ENCODE measurements at places on chromosomes 3 and 15. TPM values are rescaled to one million over a fixed set of nuclear protein-coding genes. Genes with fewer than 3 reads are reported as not detected.

Gene GASK1A
- 7.4 TPM for total RNA-seq

Gene SYNPR
- total RNA-seq: 0.28 TPM

Gene MUSTN1
- total RNA-seq: 1.8 TPM

Gene TGM4
- 2.2 TPM for total RNA-seq

Gene PLCB2
- total RNA-seq: 24.9 TPM

Gene TNFSF10
- 88.9 TPM for total RNA-seq

Gene ADAMTS7
- total RNA-seq: 10.4 TPM

Gene A4GNT
- total RNA-seq: not detected

DNA sequence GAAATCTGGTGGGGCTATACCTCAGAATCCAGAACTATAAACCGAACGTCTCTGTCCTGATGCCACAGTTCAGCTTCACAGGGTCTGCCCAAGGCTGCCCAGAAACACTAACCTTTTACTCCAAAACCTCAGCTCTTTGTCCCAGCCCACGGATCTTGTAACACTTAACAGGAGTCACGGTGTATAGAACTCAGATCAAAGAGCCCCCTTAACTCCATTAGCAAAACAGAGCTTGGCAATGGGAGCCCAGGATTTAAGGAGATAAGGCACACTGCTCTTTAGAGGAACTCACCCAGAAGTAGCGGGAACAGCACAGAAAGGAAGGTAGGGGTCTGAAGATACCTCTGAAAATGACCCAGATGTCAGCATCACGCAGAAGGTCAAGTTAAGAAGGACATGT is 68.8 kb upstream of the SOX14 start:
- no peaks in the 10 kb centered on the region for H3K4me1 ChIP-seq
- no peak for DNase-seq
- H3K27me3 ChIP-seq: no peaks in the 10 kb centered on the region
- no peaks in the 10 kb centered on the region for H3K36me3 ChIP-seq

DNA sequence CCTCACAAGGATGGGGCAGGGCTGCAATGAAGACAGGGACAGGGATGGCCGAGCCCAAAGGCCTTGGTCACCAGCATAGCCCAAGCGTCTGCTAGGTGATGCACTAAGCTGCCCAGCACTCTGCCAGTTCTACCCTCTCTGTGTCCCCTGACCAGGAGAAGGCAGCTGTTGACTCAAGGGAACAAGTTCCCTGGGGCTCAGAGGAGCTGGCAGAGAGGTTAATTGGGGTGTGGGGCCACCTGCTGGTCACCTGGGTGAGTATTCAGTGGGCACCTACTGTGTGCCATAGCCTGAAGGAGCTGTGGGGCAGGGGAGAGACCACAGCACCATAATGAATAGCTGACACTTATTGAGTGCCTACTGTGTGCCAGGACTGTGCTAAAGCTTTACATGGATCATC is 22.0 kb upstream of the DOCK3 start:
- no peaks in the 10 kb centered on the region for H3K27me3 ChIP-seq
- H3K4me1 ChIP-seq: peaks cover 23% of the 10 kb centered on the region
- no peak overlapping the region for H3K4me3 ChIP-seq
- peaks cover 4% of the 10 kb centered on the region for H3K36me3 ChIP-seq
- DNase-seq: no peak

DNA sequence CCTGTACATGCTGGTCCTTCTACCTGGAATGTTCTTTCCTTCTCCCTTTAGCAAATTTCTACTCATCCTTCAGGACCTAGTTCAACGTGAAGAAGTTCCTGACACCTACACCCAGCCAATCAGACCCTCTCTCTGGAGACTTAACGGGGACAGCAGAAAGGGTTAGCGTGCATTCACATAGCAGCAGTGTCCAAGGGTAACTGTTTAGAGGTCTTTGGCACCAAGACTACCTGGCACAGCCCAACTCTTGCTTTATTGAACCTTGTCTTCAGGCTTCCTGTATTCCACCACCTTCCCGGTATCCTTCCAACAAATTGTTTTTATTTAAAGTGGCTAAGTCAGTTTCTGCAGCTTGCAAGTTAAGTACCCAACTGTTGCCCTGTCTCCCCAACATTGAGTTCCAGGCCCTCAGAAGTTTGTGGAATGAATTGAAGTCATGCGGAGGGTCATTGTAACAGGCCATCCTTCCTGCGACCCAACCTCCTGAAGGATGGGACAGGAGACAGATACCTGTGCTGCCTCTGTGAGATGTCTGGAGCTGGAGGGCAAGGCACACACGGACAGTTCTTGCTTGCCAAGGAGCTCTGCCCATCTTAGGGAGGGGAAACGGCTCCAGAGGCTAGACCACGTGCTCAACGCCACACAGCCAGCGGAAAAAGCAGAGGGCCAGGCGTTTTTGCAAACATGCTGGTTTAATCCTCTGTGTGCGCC is 14.4 kb upstream of the WNT7A start:
- no peak overlapping the region for H3K27ac ChIP-seq
- H3K27me3 ChIP-seq: no peaks in the 10 kb centered on the region
- H3K4me3 ChIP-seq: no peak overlapping the region

- H3K36me3 ChIP-seq: no peaks in the 10 kb centered on the region
- H3K4me3 ChIP-seq: no peak overlapping the region
- no peaks in the 10 kb centered on the region for H3K4me1 ChIP-seq
- no peaks in the 10 kb centered on the region for H3K27me3 ChIP-seq
These were observed 18.4 kb upstream of the BUB1B start for GRCh38 chr15:40142428-40142827.

GRCh38 chr15:29601811-29602210 is 220.5 kb downstream of the TJP1 start:
- no peaks in the 10 kb centered on the region for H3K36me3 ChIP-seq
- H3K27me3 ChIP-seq: no peaks in the 10 kb centered on the region
- no peaks in the 10 kb centered on the region for H3K4me1 ChIP-seq

DNA sequence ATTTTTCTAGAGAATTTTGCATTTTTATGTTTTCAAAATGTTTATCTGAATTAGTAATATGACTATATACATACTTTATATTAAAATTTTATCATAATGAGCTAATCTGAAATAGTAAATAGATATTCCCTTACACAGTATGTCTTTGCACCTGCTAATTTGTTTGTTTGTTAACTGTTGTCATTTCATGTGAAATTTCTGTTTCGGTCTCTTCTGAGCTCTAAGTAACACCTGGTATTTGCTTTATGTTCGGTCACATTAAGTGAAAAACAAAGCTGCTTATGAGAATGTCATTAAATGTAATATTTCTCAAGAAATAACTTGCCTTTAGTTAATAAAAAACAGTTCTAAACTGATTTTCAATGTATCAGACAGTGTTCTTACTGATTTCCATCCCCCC is 61.1 kb downstream of the FNDC3B start:
- H3K27ac ChIP-seq: no peak overlapping the region
- H3K36me3 ChIP-seq: no peaks in the 10 kb centered on the region
- peaks cover 11% of the 10 kb centered on the region for H3K4me1 ChIP-seq
- no peaks in the 10 kb centered on the region for H3K27me3 ChIP-seq
- no peak for DNase-seq
- H3K4me3 ChIP-seq: no peak overlapping the region

- no peak overlapping the region for H3K4me3 ChIP-seq
- H3K27me3 ChIP-seq: no peaks in the 10 kb centered on the region
- H3K36me3 ChIP-seq: no peaks in the 10 kb centered on the region
- no peak overlapping the region for H3K27ac ChIP-seq
These were observed 50.7 kb upstream of the IGF1R start for GRCh38 chr15:98597666-98598065.

DNA sequence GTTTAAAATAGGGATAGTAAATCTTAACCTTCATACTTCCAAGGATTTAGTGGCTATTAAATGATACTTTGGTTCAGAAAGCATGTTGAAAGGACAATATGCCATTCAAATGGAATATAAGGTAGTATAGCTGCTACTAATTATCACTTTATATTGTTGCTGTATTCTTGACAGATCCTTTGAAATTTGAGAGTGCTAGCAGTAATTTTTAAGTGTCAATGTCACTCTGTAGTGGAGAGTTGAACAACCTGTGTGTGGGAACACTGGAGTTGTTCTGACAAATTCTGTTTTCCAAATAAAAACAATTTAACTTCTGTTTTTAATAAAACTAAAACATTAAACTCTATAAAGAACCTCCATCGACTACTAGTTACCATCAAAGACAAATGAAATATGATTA is 565.7 kb downstream of the FGF12 start:
- H3K4me1 ChIP-seq: peaks cover under 1% of the 10 kb centered on the region
- no peak overlapping the region for H3K27ac ChIP-seq
- no peaks in the 10 kb centered on the region for H3K27me3 ChIP-seq
- DNase-seq: no peak

DNA sequence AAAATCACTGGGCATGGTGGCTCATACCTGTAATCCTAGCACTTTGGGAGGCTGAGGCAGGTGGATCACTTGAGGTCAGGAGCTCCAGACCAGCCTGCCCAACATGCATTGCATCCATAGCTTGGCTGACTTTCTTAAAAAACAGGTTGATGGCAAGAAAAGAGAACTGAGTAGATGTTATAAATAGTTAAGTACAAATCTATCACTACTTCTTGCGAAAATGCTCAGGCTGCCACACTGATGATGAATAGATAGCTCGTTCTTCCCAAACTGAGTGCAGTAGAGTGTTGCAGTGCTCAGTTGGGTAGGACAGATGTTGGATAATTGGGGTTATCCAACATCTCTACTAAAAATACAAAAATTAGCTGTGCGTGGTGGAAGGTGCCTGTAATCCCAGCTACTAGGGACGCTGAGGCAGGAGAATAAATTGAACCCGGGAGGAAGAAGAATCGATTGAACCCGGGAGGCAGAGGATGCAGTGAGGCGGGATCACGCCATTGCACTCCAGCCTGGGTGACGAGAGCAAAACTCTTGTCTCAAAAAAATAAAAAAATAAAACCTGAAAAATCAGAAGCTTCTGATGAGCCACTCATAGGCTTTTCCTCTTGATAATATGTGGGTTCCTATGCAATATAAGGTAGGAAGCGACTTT is 1.2 kb downstream of the BTLA start:
- no peaks in the 10 kb centered on the region for H3K4me1 ChIP-seq
- H3K36me3 ChIP-seq: no peaks in the 10 kb centered on the region
- DNase-seq: no peak
- no peak overlapping the region for H3K27ac ChIP-seq

- no peak for DNase-seq
- H3K27me3 ChIP-seq: no peaks in the 10 kb centered on the region
- no peak overlapping the region for H3K27ac ChIP-seq
- no peak overlapping the region for H3K4me3 ChIP-seq
These were observed 357.8 kb downstream of the OCA2 start for GRCh38 chr15:27741226-27741860.

DNA sequence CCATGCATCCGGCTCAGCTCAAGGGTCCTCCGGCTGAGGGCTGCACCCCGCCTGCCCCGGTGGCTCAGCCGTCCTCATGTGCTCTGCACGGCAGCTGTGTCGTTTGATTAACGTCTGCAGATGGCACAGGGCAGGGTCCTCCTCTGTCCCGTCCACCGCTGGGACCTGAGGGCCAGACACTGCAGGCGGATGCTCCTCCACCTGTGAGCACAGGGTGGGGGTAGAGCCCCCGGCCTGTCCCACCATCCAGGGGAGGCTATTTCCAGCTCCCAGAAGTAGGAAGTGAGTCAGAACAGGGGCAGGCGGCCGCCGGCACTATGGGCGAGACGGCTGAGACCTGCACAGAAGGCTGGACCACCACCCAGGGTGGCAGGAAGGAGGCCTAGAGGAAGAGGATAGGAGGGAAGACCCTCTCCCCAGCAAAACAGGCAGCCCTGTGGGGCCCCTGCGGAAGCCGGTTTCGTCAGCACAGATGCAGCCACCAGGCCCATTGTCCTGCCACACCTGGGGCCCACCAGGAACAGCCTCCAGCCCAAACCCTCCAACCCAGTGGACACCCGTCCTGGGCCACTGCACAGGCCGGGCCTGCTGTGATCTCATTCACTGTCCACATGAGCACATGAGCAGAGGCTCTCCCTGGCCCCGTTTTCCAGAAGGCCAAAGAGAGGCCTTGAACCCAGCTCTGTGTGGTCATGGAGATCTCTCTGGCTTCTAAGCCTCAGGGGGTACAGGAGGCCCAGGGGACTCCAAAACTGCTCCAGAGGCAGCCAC is 12.6 kb upstream of the PLXND1 start:
- H3K27ac ChIP-seq: no peak overlapping the region
- H3K4me1 ChIP-seq: peaks cover 68% of the 10 kb centered on the region
- no peaks in the 10 kb centered on the region for H3K27me3 ChIP-seq
- H3K36me3 ChIP-seq: no peaks in the 10 kb centered on the region
- no peak for DNase-seq

GRCh38 chr15:67267951-67268941 is 13.7 kb downstream of the IQCH start:
- H3K36me3 ChIP-seq: no peaks in the 10 kb centered on the region
- H3K4me3 ChIP-seq: no peak overlapping the region
- no peaks in the 10 kb centered on the region for H3K4me1 ChIP-seq
- DNase-seq: no peak

DNA sequence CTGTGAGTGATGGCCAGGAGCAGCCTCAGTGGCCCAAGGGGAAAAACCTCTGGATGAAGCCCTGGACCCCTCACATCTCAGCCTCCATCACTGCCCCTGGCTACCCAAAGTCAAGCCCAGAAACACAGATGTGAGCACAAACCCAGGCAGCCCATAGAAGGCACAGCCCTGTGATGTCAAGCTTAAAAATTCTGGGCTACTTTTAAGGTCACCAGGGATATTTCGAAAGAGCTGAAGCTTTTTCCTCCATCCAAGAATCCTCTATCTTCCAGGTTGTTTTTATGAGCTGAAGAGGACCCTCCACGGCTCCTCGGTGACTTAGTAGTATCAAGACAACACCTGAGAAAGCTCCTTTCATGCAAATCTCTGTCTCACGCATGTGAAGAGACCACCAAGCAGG is 11.5 kb downstream of the LIPC start:
- H3K4me3 ChIP-seq: no peak overlapping the region
- H3K4me1 ChIP-seq: peaks cover 30% of the 10 kb centered on the region
- no peaks in the 10 kb centered on the region for H3K36me3 ChIP-seq
- no peaks in the 10 kb centered on the region for H3K27me3 ChIP-seq

DNA sequence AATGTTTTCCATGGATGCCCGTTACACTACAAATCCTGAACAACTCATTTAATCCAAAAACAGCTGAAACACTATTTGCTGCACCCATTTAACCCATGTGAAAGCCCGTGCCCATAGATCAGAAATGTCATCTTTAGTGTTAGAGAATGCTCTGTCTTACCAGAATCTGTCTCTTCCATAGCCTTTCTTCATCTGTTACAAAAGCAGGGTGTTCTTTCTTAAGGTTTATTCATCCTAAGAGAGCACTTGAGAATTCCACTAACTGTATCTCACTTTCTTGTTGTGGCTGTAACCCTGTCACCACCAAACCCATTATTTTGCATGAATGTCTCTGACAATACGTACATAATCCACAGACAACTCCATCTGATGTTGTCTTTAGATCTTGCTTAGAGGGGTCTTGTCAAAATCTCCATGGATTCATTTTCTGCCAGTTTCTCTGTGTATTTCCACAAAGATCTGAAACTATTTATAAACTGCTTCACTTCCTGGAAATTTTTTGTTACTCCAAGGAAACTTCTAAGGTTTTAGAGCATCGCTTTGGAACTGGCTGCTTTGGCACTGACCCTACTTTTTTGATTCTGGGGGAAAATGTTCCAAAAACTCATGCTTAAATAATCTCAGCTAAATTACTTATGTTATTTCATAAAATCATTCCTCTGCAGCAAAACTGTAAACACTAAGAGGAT is 167.8 kb upstream of the CCDC54 start:
- peak overlapping the region; percentile 74 for H3K27ac ChIP-seq
- H3K36me3 ChIP-seq: no peaks in the 10 kb centered on the region
- H3K4me1 ChIP-seq: peaks cover 43% of the 10 kb centered on the region
- H3K4me3 ChIP-seq: no peak overlapping the region
- DNase-seq: no peak

GRCh38 chr3:168511428-168512014 is 415.8 kb upstream of the GOLIM4 start:
- H3K27ac ChIP-seq: no peak overlapping the region
- DNase-seq: no peak
- H3K27me3 ChIP-seq: no peaks in the 10 kb centered on the region

Data from adrenal gland (tissue), 19 donors.